ENCODE measurements at places on chromosomes 11 and 22. TPM values are rescaled to one million over a fixed set of nuclear protein-coding genes. Genes with fewer than 3 reads are reported as not detected.

DNA sequence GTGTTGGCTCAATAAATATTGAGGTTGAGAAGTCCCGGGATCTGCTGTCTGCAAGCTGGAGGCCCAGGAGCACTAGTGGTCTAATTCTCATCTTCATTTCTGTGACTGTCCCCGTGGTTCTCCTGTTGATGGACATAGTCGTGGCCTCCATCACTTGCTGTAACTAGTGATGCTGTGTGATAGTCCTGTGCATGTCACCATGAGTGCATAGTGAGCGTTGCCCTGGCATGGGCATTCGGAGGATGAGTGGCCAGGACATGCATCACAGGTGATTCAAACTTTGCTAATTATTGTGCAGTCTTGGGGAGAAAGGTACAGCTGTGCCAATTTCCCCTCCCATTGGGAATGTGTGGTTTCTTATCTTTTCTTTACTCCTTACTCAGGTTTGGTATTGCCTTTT is 902.2 kb downstream of the BRD1 start:
- DNase-seq, result no peak

GRCh38 chr11:57641011-57641807 is 8.5 kb downstream of the YPEL4 start:
- peak; percentile 72 for DNase-seq

RASGRP2 gene
- 16.3 TPM for polyA plus RNA-seq

DERL3 gene
- polyA plus RNA-seq, result 1.2 TPM

DNA sequence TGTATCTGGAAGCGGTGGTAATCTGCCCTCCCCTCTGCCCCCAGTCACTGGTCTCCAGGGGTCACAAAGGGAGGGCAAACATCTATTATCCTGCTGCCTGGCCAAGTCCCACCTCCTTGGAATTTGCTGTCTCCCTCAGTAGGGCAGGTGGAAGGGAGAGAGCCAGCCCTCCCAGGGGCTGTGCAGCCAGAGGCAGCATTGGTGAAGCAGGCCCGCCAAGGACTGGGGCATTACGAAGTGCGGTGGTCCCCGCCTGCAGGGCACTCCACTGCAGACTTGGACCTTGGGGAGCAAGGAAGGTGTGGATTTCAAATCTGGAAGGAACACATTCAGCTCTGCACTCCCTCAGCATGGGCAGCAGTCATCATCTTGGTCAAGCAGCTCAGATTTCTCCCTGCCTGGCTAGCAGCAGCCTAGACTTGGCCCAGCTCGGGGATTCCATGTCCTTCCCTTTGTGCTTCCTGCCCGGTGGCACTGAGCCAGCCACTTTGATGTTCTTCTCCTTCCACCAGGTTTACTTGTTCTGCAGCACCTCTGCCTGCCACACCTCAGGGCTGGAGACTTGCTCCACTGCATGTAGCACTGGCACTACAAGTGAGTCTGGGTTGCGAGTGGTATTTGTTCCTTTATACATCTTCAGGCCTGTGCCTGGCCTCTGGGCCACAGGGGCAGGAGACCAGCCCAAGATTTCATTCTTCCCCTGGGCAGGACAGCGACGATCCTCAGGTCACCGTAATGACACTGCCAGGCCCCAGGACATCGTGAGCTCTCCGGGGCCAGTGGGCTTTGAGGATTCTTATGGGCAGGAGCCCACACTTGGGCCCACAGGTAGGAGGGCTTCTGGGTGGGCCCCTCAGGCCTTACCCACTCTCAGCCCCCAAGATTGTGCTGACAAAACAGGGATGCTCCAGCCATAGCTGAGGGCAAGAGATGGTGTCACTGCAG is 7.4 kb downstream of the ZP1 start:
- DNase-seq, result no peak

APOA4 gene
- polyA plus RNA-seq, result 0.23 TPM

GRCh38 chr11:117720061-117720511 is 76.9 kb downstream of the DSCAML1 start:
- no peak for DNase-seq

DNA sequence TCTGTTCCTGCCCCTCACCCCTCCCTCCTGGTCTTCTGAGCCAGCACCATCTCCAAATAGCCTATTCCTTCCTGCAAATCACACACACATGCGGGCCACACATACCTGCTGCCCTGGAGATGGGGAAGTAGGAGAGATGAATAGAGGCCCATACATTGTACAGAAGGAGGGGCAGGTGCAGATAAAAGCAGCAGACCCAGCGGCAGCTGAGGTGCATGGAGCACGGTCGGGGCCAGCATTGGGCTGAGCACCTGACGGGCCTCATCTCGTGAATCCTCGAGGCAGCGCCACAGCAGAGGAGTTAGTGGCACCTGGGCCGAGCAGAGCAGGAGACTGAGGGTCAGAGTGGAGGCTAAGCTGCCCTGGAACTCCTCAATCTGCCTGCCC is 941.8 kb downstream of the BRD1 start:
- no peak for DNase-seq

- DNase-seq, result no peak
These were observed 24.3 kb downstream of the SAAL1 start for GRCh38 chr11:18081551-18081950.

GRAP2 gene
- polyA plus RNA-seq, result 0.61 TPM

CTTN gene
- 109 TPM for polyA plus RNA-seq

ART1 gene
- polyA plus RNA-seq, result 4.1 TPM

- no peak for DNase-seq
These were observed 28.9 kb upstream of the PARVB start for GRCh38 chr22:43995057-43995685.

DNA sequence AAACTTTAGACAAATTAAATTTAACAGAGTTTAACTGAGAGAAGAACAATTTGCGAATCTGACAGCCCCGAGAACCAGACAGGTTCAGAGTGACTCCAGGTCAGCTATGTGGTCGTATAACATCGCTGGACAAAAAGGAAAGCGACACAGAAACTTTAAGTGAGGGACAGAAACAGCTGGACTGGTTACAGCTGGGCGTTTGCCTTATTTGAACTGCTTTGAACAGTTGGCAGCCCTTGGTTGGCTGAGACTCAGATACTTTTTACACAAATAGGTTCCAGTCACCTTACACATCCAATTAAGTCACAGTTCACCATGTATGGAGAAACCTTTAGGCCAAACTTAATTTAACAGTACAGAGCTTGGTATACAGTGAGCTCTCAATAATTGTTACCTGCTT is 436.9 kb downstream of the GUCY1A2 start:
- peak; percentile 71 for DNase-seq
